ENCODE measurements at places on chromosomes 13 and 19. TPM values are rescaled to one million over a fixed set of nuclear protein-coding genes. Genes with fewer than 3 reads are reported as not detected.

DNA sequence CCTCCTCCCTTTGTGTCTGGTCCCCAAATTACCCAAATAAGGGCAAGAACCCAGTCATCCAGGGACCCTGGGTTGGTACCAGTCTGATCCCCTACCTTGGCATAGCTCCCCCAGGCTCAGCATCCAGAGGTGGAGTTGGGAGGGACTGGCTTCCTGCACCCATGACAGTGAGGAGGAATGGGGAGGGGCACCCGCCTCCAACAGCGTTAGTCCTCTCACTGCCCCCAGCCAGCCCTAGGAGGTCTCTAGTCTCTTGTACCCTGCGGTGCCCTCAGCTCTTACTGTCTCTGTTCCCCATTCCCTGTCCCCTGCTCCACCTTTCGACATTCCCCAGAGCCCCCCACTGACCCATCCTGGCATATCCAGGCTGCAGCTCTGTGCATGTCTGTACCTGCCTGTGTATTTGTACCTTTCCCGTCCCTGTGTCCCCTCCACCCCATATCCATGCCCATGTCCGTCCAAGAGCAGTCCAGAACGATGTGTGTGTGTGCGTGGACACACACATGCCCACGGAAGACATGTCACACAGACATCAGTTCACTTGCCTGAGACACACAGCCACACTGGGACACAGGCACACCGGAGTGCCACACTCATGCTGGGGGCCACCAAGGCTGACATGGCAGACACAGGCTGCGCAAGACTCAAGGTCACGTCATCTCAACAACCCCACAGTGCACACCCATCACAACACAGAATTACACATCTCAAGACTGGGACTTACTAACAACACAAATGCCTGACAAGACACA lies 17.8 kb downstream of the ERFL start:
- no peak for DNase-seq

The LPAR6 gene
- 2.7 TPM for total RNA-seq

DNA sequence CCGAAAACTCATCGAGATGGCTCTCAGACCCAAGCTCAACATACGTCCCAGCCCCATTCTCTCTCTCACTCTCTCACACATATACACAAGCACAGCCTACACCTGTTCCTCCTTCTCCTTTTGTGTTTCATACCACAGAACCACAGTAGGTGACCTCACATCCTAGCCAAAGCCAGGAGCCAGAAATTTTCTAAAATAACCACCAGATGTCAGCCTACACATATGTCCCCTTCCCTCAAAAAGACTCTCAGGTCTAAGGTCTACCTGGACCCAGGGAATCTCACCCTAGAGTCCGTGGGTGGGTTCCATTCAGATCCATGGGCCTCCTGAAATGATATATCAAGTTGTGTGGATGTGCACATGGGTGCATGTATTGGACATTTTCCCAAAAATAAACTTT lies 104.2 kb upstream of the IPO5 start:
- DNase-seq: peak; percentile 46

DNA sequence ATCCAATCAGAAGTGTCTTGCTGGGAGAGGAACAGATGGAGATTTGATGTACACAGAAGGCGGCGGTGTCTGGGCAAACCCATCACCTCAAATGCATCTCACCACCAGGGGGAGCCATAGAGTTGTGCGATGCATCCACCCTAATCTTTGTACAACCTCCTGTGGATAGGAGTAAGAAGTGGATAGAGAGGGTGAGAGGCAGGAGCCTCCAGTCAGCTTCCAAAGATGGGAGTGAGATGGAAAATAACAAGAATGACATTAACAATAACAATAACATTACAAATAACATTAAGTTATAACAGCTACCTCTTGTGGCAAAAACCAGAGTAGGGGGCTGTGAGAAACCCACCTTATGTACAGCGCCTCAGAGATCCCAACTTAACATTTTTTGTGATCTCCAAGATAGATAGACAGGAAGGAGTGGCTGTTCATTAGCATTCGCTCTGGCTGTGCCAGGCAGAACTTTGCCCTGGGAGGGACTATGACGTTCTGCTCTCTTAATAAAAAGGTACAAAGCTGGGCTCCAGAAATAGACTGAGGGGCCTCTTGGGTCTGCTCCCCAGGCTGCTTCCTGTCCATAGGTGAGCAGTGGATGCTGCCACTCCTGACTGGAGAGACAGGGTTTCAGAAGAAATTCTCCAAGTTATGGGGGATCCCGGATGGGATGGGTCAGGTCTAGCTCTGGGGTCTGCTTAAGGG lies 5.2 kb upstream of the CEACAM18 start:
- DNase-seq: peak; percentile 59

The ATP4B gene
- not detected for total RNA-seq

- no peak for DNase-seq
Measured at GRCh38 chr13:60850526-60850925, 453.5 kb downstream of the TDRD3 start.

DNA sequence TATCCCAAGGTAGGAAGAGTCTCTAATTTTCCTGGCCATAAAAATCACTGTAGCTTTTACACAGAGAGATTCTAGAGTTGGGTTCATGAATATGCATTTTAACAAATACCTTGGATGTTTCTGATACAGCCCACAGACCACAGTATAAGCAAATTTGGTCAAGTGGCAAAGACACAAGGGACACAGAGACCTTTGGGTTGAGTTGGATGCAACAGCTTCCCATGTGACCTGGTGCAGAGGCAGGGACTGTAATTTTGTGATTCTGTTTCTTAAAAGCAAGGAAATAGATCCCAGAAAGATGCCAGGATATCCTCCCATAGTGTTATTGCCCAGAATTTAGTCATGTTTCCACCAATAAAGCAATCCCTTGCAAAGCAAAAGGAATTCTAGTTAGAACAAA lies 27.0 kb downstream of the FPR3 start:
- DNase-seq: no peak

DNA sequence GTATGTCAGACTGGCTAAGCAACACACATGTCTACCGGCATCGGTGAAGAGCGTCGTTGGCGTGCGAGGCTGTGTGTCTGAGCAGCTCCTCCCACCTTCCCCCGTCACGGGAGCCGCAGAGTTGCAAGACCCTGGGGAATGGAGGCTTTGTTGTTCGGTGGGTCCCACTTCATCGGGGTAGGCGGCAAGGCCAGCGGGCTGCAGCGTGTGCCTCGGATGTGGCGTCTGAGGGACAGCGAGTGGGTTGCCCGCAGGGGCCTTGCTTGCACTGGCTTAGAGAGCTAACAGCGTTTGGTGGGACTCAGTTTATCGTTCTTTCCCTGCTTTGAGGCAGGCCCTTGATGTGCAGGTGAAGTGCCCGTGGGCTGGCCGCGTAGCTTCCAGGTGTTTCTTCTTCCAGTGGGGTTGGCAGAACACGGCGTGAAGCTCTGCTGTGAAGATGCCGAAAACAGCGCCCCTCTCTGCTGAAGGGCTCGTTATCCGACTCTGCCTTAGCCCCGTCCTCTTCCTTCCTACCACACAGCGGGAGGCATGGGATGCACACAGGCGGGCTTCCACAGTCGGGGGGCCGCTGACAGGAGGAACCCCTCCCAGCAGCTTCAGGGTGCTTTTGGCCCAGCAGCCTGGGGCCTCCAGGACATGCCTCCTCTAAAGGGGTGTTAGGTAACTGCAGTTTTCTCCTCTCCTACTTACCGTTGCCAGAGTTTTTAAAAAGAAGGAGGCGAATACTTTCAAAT lies 85.2 kb downstream of the ATP11A start:
- no peak for DNase-seq

DNA sequence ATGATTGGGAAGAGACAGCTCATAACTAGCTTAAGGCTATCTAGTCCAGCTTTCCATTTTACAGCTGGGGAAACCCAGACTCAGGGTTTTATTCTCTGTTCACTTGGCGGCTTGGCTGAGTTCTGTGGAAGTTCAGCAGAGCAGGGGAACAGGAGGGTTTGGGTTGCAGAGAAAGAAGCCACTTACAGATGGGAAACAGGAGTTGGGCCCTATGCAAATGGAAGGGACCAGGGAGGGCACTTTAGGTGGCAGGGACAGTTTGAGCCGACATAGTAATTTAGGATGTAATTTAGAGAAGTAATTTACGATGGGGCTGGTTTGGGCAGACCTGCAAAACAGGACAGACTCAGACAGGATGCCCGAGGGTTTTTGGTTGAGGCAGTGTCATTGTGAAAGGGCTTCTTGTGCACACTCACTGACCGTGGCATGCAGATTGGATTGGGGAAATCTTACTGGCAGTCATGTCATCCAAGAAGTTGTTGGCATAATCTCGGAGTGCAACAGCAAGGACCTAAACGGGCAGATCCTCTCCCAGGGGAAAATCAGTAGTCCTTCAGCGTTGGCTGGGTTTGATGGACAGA lies 47.3 kb upstream of the GPR183 start:
- DNase-seq: no peak

The NLRP7 gene
- 0.25 TPM for total RNA-seq

The CFAP97D2 gene
- not detected for total RNA-seq

GRCh38 chr19:23507446-23507845 lies 112.2 kb upstream of the ZNF91 start:
- no peak for DNase-seq

GRCh38 chr13:34608331-34608730 lies 333.7 kb upstream of the NBEA start:
- DNase-seq: no peak

DNA sequence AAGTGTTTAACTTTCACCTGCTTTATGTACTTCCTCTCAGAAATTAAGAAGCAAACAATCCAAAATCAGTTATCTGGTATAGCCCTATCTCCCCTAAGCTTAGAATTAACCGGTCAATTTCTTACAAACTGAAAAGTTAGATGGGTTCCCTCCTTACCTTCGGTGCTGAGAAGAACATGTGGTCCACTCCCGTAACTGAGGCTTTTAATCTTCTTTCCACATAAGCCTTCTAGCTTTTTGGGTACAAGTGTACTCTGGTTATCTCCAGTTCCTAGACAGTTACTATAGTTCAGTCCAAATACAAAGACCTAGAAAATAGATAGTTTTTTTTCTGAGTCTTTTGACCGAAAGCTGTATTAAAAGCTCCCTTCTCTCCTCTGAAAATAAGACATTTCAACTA lies 18.9 kb downstream of the RCBTB1 start:
- no peak for DNase-seq

The LCP1 gene
- 197 TPM for total RNA-seq

The KLK11 gene
- 1.6 TPM for total RNA-seq

The MYH14 gene
- total RNA-seq: 169 TPM

- peak; percentile 48 for DNase-seq
Measured at GRCh38 chr19:38417544-38418506, 8.2 kb downstream of the RASGRP4 start.

- DNase-seq: no peak
Measured at GRCh38 chr13:93309886-93310523, 83.4 kb downstream of the GPC6 start.

The EIF3K gene
- total RNA-seq: 230 TPM

GRCh38 chr13:30151388-30151787 lies 156.0 kb downstream of the KATNAL1 start:
- no peak for DNase-seq

DNA sequence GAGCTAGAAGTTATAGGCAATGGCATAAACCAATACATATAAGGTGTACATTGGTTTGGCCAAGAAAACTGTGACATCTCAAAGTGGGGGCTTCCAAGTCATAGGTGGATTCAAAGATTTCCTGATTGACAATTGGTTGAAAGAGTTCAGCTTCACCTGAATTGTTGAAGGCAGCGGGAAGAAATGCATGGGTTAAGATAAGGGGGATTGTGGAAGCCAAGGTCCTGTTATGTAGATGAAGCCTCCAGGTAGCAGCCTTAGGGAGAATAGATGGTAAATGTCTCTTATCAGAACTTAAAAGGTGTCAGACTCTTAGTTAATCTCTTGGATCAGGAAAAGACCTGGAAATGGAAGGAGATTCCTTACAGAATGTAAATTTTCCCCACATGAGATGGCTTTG lies 26.0 kb downstream of the ATP8A2 start:
- no peak for DNase-seq

DNA sequence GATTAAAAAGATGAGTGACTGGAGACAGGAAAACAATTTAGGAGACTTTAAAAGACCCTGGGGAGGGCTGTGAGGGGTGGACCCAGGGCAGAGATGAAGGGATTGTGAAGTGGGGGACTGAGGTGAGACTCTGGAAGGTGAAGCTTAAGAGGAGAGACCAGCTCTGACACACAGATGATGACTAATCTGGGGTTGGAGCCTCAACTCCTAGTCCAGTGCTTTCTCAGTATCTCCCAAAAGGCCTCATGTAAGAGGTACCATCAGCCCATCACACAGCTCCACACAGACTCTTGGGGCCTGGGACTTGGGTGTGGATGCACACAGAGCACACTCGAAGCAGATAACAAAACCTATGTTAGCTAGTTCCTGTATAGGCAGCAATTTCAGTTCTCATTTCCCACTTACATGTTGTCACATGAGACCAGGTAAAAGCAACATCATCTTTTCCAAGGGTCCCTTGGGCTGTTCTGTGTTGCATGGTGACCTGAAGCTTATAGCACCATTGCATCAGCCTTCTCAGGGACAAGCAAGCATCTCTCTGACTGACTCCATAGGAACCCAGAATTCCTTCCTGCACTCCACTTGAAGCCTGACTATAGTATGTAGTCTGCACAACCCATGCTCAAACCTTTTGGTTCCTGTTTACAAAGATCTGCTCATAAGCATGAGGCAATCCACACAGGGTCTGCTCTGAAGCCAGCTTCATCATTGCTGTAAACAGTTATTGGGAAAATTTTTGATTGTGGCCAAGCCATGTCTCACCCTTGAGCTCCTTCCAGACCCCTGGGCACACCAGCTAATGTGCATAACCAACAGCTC lies 88.6 kb upstream of the MYCBP2 start:
- DNase-seq: no peak

Data from PC-9 (cell line).